ENCODE measurements at places on chromosomes 4 and X.
A peak's percentile ranks its signal among the peaks of the same experiment; 100 is the strongest.

DNA sequence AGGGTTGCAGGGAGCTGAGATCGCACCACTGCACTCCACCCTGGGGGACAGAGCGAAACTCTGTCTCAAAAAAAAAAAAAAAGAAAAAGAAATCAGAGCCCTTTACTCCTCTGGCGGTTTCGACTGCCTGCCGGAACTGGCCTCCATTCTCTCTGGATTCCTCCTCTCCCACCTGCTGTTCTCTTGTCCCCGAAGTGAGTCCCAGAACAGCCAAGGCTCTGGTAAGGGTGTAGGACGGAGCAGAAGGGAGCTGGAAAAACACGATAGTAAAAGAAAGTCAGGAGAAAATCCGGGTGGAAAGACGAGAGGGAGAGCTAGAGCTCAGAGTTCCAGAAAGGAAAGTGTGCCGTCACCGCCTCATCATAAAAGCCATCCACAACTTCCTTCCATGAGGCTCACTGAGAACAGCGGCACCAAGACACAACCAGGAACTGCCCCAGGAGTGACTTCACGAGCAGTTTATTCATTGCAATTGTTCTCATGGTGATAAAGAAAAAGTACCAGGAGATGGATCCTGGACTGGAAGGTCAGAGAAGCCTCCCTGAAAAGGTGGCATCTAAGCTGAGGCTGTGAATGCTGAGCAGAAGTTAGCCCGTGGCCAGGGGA lies 12.3 kb downstream of the TLR3 start:
- DNase-seq = no peak

DNA sequence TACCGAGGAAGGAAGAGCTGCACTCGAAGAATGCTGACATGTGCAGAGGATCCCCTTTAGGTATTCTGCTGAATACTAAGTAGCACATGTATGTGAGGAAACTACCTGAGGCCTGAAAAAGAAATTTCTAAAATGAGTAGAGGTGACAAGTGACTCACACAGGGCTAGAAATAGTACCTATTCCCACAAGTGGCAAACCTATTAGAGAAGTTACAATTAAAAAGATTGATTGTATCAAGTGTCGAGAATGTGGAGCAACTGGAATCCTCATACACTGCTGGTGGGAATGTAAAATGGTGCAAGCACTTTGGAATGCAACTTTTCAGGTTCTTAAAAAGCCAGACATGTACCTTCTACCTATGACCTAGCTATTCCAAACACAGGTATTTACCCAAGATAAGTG lies 47.4 kb downstream of the CCSER1 start:
- DNase-seq = no peak

GRCh38 chrX:6262959-6263358 lies 34.3 kb upstream of the NLGN4X start:
- no peak for DNase-seq

GRCh38 chrX:9430346-9430921 lies 34.4 kb upstream of the TBL1X start:
- no peak for DNase-seq

DNA sequence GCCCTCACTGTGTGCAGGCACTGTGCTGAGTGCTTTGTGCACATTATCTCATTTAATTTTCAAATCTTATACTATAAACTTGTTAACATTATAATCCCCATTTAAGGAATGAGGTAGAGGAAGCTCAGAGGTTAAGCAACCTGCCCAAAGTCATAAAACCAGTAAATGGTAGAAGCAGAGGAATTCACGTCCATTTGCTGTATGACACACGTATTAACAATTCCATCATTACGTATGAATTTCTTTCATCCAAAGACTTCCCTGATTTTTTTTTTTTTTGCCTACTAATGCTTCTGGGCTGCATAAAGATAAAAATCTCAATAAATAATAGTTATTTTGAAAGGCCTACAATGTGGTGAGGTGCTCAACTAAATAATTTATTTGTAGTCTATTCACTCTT lies 64.5 kb upstream of the H2AZ1 start:
- no peak for DNase-seq

GRCh38 chr4:37922328-37922727 lies 31.4 kb downstream of the TBC1D1 start:
- DNase-seq = no peak

GRCh38 chrX:141668371-141668770 lies 30.2 kb downstream of the SPANXD start:
- DNase-seq = no peak

- no peak for DNase-seq
Observed at GRCh38 chr4:125116431-125116830, 198.3 kb upstream of the FAT4 start.

GRCh38 chr4:77010841-77011354 lies 61.3 kb downstream of the SEPTIN11 start:
- no peak for DNase-seq

DNA sequence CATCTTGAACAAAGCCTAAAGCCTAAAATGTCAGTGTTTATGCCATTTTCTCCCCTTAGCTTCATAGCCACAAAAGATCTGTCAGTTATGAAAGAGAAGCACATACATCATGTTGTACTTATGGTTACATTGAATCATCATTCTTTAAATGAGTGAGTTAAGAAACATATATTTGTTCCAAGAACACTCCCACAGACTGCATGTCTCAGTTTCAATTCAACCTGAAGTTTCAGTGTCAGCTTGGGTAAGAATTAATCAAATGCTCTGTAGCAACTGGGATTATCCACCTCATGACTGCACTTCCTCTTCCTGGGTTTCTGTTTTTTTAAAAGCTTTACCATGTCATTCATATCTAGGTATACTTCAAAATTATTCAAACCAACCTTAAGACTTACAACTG lies 3.9 kb upstream of the TMPRSS11B start:
- no peak for DNase-seq

GRCh38 chrX:19624739-19625138 lies 109.4 kb upstream of the MAP3K15 start:
- DNase-seq = no peak

DNA sequence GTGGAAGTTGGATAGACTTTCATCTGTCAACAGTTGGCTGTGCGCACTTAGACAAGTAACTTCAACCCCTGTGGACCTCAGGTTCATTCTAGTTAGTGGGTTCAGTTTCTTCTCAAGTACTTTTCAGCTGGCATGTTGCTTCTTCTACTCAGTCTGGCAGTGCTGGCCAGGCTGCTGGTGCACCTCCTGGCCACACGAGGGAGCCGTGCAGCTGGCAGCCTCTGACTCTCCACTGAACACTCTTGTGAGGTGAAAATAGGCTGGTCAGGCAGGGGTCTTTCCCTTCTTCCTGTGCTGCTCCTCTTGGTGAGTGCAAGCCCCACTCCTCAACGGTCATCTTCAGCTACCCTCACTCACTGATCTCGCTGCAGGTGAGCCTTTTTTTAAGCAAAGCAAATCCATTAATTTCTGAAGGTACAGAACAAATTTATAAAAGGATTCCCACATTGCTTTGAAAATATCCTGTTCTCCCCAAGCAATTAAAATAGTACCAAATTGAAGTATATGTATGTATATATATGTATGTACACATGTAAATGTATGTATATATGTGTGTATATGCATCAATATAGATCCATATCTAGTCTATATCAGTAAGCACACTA lies 30.6 kb downstream of the LONRF3 start:
- DNase-seq = peak; percentile 18

- no peak for DNase-seq
Observed at GRCh38 chr4:78345237-78345636, 206.3 kb upstream of the ANXA3 start.

DNA sequence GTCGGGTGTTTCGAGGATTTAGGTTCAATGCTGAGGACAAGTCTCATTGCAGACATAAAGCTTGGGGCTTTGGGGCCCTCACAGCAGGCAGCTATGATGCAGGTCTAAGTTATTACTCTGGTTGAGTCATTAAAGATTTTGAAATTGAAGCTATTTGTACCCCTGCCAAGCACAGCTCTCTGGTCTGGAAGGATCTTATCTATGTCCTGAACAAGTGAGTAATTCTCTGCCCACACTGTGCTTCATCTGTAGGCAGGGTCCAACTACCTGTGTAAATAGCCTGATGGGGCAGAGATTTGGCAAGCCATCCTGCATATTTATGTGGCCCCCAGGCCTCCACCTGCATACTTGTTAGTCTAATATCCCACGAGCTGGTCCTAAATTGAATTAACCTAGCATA lies 41.4 kb upstream of the MAGEA4 start:
- no peak for DNase-seq

GRCh38 chr4:98663226-98664006 lies 5.0 kb upstream of the TSPAN5 start:
- DNase-seq = no peak

DNA sequence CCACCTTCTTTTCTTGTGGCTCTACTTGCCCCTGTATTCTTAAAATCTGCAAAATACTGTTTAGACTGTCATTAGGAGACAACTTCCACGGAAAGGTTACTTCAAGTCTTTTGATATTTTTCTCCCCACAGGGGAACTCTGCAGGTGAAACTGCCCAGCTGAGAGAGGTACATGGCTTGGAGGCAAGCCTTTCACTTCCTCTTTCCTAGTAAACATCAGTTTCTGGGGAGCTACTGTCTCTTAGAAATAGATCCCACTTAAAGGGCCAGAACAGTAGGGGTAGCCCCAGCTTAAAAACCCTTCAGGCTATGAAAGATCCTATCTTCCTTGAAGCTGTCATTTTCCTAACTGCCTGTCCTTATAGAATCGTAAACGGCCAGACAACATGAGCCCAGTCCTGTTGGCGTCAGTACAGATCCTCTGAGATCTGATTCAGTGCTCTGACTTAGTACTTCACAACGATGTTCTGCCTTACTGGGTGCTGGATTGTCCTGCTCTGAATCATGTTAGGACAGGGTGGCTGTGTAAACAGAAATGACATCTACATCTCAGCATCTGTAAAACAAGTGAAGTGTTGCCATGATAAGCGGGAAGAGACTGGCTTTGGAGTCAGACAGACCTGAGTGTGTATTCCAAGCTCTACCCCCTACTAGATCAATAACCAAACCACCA lies 102.1 kb downstream of the ITIH6 start:
- no peak for DNase-seq

- DNase-seq = no peak
Observed at GRCh38 chr4:122749704-122750454, 17.4 kb downstream of the BBS12 start.

- no peak for DNase-seq
Observed at GRCh38 chrX:12240491-12240890, 102.2 kb downstream of the FRMPD4 start.

GRCh38 chrX:40303256-40304077 lies 205.7 kb upstream of the BCOR start:
- no peak for DNase-seq

DNA sequence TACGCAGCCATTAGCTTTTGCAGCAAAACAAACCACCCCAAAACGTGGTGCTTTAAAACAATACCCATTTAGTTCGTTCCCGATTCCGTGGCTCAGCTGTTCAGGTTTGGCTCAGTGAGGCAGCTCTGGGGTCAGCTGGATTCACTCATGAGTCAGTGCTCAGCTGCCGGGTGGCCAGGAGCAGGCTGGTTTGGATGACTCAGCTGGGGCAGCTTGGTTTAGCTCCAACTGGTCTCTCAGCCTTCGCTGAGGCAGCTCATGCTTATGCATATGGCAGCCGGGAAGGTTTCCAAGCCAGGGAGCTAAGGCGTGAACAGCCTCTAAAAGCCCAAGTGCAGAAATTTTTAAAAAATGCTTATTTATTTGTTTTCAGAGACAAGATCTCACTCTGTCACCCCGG lies 13.3 kb upstream of the CD99 start:
- no peak for DNase-seq

DNA sequence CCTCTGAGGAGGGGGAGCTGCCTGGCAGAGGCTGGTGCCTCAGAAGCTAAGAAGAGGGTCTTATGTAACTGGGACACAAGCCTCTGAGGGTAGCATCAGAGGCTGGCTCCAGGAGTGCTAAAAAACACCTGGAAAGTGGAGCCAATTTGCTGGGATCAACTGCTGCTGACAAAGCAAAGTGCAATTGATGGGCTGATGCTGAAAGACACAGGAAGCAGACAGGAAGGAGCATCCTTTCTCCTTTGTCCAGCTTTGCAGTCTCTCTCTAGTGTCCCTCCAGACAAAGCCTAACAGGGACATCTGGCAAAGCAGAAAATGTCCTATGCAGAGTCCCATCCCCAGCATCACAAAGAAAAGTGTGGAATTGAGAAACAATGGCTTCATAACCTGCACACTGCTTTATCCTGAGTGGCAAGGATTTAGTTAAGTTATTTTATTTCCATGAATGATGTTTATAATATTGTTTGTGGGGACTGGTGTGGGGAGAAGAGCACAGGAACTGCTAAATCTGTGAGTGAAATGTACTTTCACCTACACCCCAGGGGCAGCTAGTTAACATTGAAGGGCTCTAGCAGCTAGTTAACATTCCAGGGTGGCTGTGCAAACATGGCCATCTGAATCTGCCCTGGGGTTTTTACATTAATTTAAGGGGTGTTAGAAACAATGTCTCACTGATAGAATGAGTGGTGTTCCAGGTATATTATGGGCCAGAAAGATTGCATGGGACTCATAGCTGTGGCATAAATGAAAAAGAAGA lies 25.6 kb upstream of the MBTPS2 start:
- DNase-seq = no peak

DNA sequence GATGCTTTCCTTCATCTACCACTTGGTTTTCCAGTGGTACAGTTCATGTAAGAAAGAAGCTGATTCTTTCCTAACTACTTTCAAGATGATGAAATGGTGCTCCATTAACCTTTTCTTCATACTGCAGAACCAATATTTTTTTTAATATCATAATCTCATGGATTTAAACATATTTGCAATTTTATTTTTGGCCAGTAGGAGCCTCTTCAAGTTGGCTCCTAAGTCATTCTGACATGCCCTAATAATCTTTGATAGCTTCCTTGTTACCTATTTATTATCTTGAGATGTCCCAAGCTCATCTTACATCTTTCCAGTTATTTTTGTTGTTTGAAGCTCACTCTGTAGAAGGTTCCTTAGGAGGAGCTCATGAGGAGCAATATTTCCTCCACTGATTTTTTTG lies 170.2 kb downstream of the APBB2 start:
- DNase-seq = no peak

DNA sequence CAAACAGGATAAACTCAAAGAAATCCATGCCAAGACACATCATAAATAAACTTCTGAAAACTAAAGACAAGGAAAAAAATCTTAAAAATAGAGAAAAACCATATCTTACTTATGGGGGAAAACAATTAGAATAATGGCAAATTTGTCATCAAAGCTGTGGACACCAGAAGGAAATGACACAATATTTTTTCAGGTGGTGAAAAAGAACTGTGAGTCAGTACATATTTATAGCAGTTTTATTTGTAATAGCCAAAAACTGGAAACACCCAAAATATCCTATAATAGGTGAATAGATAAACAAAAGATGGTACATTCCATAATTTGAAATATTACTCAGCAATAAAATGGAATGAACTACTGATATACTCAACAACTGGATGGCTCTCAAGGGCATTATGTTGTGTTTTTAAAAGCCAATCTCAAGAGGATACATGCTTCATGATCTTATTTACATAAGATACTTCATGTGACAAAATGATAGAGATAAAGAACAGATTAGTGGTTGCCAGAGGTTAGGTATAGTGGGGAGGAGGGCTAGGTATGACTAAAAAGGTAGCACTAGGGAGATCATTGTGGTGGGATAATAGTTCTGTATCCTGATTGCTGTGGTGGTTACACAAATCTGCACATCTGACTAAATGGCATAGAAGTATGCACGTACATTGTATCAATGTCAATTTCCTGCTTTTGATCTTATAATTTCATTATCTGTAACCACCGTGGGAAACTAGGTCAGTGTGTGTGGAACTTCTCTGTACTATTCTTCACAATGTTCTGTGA lies 191.9 kb downstream of the PPP1R2C start:
- no peak for DNase-seq
